ENCODE measurements at places on chromosomes 6 and 20.

- DNase-seq = no peak
Measured at GRCh38 chr6:113830140-113830539, 27.0 kb upstream of the MARCKS start.

- no peak for DNase-seq
Measured at GRCh38 chr6:149854532-149854931, 9.6 kb downstream of the LRP11 start.

GRCh38 chr20:1524004-1524403 is 32.8 kb upstream of the SIRPB2 start:
- no peak for DNase-seq

- peak; percentile 58 for DNase-seq
Measured at GRCh38 chr20:47198254-47198671, 158.2 kb downstream of the ZMYND8 start.

DNA sequence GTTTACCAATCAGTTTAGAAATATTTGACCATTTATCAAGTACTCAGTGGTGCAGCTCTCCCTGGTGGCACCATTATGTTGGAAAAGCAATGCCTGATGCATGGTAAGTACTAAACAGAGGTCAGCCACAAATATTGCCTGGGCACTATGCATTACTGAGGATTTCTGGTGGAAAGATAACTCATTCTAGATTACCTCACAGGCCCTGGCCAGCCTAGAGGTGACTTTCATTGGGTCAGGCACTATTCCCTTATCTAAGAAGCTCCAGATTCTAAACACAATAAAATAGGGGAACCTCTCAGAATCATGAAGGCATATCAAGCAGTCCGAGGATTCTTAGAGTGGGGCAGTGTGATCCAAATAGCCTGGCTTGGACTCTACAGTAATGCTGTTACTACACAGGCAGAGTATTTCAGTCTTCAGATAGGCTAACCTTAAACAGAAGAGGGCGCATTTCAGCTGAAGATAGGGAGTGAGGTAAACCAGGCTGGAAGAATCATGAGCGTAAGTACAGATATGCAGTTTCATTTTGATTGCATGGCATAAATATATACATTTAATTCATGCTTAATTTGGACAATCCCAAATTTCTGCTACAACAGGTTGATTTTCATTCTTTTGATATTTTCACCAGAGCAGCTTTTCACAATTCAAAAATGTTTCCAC is 12.1 kb downstream of the LGSN start:
- DNase-seq = no peak

GRCh38 chr20:59158673-59159072 is 4.9 kb upstream of the ZNF831 start:
- DNase-seq = no peak

DNA sequence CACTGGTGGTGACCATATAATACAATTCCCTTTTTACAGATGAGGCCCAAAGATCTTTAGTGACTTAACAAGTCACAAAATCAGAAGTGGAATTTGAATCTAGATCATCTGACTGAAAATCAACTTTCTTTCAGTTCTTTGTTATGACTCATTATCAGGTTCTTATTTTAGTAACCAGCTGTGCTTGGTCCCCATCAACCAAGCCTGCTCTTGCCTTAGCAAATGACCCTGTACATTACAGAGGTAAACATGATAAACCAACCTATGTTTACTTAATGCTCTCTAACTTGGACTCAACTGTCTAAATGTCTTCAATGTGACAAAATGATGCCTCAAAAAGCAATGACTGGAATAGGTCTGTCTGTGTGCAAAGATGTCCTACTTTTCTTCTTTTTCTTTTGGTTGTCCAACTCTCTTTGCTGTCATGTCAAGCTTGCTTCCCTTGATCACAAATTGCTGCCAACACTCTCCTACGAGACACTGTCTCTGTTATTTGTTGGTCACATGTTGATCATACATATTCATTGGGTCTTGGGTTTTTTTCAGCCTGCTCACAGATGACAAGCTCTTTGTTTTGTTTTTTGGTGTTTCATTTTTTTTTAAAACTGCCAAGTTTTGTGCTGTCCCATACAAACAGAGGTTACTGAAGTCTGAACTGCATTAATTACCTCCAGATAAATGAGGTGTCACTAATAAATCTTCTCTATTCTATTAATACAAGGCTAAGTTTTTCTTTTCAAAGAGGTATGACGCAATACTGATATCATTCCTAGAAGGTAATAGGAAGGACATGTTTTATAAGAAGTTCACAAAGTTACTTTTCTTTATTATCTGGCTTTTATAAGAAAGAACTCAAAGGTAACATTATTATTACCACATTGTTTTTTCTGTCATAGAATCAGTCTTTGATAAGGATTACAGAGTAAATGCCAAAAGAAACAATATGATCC is 62.2 kb upstream of the PLN start:
- no peak for DNase-seq

GRCh38 chr6:57017069-57017468 is 29.4 kb upstream of the KIAA1586 start:
- no peak for DNase-seq

DNA sequence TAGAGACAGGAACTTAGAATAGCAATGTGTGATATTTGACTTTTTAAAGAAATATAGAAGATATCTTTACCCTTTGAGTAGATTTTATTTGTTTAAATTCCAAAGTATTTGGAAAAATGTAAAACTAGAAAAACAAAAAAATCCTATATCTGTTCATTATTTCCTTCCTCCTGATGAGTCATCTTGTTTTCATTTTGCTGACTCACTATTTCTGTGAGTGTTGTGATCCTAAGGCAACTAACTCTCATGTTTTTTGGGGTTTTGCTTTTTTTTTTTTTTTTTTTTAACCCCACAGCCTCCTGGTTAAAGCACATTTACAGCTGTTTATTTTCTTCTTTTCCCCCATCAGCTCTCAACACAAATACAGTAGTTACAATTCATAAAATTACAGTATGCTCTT is 37.8 kb upstream of the THEMIS start:
- DNase-seq = no peak

GRCh38 chr6:9315966-9316650 is 880.8 kb upstream of the SLC35B3 start:
- DNase-seq = no peak

DNA sequence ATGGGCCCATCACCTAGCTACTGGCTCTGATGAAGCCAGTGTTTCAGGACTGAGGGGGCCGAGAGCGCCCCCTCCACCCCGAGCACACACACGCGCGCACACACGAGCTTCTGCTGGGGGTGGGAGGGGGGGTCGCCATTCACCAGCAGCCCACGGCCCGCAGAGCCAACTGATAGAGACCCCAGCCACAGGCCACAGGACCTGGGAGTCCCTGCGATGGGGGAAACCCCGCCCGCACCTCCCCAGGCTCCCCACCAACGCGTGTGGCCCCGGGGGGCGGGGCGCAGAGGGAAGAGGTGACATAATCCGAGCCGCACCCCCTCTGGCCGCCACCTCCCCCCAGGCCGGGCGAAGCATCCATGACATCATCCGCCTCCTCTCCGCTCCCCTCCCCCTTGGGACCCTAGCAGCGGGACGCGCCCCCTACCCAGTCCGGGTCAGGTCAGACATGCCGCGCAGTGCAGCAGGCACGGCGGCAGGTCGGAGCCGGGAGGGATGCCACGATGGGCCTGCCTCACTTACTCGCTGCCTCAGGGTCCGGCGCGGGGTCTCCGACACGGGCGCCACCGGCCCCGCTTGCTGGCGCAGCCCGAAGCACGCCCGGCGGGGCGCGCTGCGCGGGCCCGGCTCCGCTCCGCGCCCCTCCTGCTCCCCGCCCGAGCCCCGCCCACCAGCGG is at the start of gene LZTS3:
TSS of gene LZTS3 (minus strand) at position 617 of the 677 bp plus-strand sequence. CDS start 6,386 bp downstream, outside the sequence.
- DNase-seq = peak; percentile 61
